ENCODE measurements at places on chromosomes 1 and 21.

DNA sequence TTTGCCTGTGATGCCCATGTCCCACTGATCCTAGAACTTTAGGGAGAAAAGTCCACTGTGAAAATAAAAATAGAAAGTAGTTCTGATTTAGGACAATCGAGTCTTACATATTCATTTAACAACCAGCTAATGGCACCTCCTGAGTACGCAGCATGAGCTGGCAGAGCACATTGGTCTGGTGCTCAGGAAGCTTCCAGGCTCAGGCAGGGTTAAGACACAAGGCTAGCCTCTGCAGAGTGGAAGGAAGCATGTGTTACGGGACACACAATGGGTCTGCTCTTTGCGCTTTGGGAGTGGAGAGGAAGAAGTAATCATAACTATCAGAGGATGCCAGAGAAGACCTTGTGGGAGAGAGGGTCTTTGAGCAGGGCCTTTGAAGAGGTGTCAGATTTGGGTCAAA, 4.2 kb upstream of the KLHDC8A start:
- DNase-seq = no peak

DNA sequence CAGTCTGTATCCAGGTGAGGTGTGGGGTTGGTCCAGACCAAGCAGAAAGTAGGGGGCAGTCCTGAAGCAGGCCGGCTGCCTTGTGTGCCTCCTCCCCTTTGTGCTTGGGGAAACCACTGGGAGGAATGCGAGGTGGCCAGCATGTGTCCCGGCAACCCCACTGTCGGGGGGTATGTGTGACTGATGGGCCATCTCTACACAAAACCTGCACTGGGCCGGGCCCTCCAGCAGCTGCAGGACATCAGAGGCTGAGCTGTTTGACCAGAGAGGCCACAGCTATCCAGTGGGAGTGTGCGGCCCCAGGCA, 33.3 kb downstream of the TMEM51 start:
- DNase-seq = no peak

- DNase-seq = no peak
Observed at GRCh38 chr1:154589780-154590179, 18.2 kb downstream of the ADAR start.

- no peak for DNase-seq
Observed at GRCh38 chr1:228156515-228156881, 6.8 kb downstream of the GJC2 start.

DNA sequence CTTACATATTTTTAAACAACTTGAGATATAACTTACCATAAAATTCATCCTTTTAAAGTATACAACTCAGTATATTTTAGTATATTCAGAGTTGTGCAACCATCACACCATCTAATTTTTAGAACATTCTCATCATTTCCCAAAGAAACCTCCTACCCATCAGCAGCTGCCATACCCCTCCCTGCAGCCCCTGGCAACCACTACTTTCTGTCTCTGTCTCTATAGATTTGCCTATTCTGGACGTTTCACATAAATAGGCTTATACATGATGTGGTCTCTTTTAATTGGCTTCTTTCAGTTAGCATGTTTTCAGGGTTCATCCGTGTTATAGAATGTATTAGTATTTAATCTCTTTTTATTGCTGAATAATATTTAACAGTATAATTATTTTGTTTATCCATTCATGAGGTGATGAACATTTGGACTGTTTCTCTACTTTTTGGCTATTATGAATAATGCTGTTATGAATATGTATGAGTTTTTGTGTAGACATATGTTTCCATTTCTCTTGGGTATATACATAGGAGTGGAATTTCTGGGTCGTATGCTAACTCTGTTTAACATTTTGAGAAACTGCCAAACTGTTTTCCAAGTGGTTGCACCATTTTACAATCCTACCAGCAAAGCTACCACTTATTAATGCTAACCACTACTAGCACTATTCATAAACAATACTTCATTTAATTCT, 29.5 kb downstream of the WDR26 start:
- DNase-seq = no peak

DNA sequence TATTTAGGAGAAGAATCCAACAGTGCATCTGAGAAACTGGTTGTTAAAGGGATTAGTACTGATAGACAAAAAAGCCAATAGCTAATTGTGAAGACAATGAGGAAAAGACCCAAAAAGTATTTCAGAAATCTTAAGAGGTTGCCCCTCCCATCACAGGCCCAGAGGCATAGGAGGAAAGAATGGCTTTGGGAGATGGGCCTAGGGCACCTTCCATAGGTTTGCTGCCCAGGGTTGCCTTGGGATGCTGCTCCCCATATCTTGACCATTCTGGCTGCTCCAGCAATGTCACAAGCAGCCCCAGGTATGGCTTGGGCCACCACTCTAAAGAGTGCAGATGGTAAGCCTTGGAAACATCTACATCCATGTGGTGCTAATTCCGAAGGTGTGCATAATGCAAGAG, 68.7 kb upstream of the CD5L start:
- no peak for DNase-seq

DNA sequence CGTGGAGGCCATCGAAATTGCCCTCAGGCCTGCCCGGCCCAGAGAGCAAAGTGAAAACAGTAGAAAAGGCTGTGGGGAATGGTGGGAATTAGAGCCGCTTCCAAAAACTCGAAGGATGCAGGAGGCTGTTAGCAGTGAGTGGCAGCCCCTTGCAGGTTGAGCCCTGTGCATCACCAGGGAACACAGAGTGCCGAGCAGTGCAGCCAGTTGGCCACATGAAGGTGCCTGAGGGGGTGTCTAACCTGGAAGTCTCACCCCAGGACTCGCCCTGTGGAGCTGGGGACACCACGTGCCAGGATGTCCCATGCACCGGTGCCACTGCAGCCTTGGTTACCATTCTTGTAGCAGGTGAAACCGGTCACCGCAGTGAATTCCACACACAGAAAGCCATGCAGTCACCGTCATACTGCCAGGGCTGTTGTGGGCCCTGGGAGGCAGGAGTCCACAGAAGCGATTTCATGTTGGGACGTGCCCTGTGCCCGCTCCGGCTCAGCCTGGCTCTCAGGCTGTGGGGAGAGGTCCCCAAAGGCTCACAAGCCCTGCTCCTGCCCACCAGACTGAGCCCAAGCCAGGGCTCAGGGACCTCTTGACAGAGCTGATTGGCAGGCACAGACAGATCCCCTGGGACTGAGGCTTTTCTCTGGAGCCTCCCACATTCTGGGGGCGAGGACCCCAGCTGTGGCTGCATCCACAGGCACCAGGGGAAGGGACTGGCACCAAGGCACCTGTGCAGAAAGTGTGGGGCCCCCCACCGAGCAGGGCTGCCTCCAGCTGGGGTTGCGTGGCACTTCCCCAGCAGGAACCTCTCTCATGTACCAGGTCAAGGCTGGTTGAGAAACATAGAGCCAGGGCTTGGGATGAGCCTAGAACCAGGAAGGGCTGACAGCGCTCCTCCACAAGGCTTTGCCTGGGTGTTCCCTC, 16.7 kb upstream of the ACTRT2 start:
- no peak for DNase-seq

DNA sequence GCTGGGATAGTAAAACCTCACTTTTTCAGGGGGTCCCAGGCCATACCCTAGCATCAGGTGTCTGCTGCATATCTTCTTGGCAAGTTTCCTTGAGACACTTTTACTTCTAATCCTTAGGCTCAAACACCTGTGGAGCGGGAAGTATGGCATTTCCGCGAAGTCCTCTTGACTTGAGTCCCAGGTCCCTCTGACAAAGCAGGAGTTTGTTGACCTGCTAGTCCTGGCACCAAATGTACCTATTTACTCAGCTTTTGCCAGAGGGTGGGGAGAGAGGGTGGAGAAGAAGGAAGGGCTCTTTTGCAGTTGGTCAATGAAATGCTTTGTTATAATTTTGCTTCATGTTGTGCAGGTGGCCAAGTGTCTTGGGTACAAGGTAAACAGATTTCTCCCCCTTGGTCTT, 59.7 kb downstream of the CLIC6 start:
- no peak for DNase-seq

GRCh38 chr1:245896258-245896657, 610.8 kb downstream of the SMYD3 start:
- DNase-seq = no peak

GRCh38 chr1:225613006-225613405, 39.9 kb downstream of the ENAH start:
- no peak for DNase-seq

GRCh38 chr1:151661751-151662150, 49.9 kb downstream of the SNX27 start:
- DNase-seq = no peak

DNA sequence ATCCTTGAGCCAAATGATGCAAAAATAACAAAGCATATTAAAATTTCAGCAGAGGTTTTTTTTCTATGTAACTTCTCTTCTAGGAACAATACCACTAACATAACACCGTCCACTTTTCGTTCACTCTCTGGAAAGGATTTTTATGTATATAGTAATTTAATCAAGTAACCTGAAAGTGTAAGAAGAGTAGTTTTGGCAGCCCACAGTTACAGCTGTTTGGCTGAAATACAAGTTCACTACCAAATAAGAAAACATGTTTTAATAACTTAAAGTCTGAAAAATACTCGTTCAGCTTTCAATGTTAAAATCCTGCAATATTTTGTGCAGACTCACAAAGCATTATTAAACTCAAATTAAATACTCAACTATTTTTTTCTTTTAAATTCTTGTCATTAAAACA, 896.8 kb upstream of the ADGRL4 start:
- DNase-seq = no peak

DNA sequence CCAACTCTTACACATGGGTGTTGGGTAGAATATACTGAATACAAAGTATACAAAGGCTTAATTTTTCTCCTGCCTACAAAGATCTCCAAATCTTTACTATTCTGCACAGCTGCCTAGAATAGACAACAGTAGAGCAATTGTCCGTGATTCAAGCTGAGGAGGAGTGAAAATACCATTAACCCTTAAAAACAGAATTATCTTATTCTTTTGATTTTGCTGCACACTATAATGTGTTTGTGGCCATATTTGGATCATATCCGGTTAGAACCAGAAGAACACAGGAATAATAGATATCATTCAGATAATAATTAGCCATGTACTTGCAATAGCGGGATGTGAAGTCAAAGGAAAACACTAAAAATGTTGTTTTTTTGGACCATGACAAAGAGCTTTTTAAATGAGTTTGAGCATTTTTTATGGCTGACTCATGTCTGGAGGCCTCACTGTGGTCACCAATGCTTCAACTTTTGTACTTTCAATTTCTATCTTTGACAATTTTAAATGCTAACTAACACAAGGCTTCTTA, 197.6 kb upstream of the FOXD3 start:
- DNase-seq = no peak

- DNase-seq = no peak
Observed at GRCh38 chr1:119279456-119280381, 88.9 kb upstream of the HAO2 start.

DNA sequence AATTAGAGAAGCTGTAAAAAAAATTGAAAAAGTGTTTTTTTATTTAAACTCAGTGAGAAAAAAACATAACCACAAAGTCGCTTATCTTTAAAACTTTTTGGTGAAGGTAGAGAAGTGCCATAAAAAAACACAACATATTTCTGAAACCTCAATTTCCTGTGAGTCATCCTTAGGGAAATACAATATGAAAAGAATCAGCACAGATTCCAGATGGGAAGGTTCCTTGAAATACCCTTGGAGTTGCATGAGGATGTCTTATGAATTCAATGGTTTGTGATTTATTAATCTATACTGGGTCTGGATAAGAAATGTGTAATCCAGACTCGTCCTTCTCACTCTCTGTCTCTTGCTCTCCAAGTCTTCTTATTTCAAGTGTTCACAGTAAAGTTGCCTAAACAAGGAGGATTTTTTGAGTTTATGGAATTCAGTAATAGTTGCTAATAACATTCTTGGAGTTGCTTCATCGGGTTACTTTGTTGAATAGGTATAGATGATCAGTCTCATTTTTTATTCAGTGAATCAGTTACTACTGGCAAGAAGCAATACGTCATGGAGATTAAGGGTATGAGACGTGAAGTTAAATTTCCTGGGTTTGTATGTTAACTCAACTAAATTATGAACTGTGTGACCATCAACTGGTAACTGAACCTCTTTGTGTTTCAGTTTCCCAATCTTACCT, 191.4 kb downstream of the KCNK2 start:
- DNase-seq = no peak

- DNase-seq = peak; percentile 59
Observed at GRCh38 chr1:160837558-160838205, 25.0 kb downstream of the CD244 start.

DNA sequence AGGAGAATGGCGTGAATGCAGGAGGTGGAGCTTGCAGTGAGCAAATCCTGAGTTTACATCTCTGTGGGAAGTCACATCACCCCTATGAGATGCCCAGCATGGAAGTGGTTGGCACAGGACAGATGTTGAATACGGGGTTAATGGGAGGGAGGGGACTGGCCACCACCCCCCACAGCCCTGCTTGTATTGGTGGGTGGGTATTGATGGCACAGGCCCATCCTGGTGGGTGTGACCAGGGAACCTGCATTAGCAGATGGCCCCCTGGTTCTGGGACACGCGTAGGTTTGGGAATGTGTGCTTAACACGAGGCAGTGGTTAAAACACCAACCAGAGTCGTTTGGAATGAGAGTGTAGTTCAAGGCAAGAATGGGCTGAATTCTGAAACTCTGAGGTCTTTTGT, 117.9 kb downstream of the PRDM2 start:
- DNase-seq = no peak

- DNase-seq = no peak
Observed at GRCh38 chr1:216815260-216816131, 92.3 kb upstream of the ESRRG start.

- no peak for DNase-seq
Observed at GRCh38 chr1:51733793-51734522, 117.1 kb downstream of the OSBPL9 start.

- DNase-seq = peak; percentile 22
Observed at GRCh38 chr1:91997607-91998195, 32.1 kb upstream of the EPHX4 start.

- DNase-seq = no peak
Observed at GRCh38 chr1:12345350-12346217, 115.8 kb downstream of the VPS13D start.

- DNase-seq = no peak
Observed at GRCh38 chr1:6330410-6330911, 63.1 kb downstream of the ACOT7 start.

- no peak for DNase-seq
Observed at GRCh38 chr1:89780721-89781120, 40.1 kb upstream of the LRRC8D start.

DNA sequence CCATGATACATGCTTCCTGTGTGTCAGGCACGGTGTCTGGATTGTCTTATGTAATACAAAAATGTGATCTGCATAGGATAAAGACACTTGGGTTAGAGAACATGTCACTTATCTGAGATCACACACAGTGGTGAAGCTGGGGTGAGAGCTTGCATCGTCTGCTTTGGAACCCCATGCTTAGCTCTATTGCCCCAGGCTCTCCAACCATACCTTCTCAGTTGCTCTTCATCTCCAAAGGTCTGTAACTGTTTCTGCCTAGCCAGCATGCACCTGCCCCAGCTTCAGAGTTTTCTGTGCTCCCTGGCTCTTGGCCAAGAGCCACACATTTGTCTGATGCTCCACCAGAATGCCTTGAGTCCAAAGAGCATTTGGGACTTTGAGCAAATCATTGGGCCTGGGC, 93.9 kb upstream of the COG2 start:
- no peak for DNase-seq

- DNase-seq = no peak
Observed at GRCh38 chr1:229191066-229191674, 79.7 kb upstream of the RAB4A start.

- DNase-seq = peak; percentile 41
Observed at GRCh38 chr1:111030590-111030989, 66.9 kb upstream of the LRIF1 start.

- no peak for DNase-seq
Observed at GRCh38 chr1:59901770-59902388, 24.7 kb downstream of the CYP2J2 start.

Data from activated CD4-positive, alpha-beta T cell treated with anti-CD3 and anti-CD28 coated beads, Interleukin-2, amount 50 U/mL, for 4 hours (primary cell).